HCT116 (cell line): ENCODE measurements at places on chromosomes 2 and 18. TPM values are rescaled to one million over a fixed set of nuclear protein-coding genes. Genes with fewer than 3 reads are reported as not detected.

- no peak for DNase-seq
Observed at GRCh38 chr2:12764075-12764730, 47.5 kb downstream of the TRIB2 start.

DNA sequence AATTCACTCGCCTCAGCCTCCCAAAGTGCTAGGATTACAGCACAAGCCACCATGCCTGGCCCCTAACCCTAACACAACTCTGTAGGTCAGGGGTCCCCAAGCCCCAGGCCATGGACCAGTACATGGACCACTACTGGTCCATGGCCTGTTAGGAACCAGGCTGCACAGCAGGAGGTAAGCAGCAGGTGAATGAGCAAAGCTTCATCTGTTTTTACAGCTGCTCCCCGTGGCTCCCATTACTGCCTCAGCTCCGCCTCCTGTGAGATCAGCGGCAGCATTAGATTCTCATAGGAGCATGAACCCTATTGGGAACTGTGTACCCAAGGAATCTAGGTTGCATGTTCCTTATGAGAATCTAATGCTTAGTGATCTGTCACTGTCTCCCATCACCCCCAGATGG lies 201.7 kb downstream of the NRP2 start:
- DNase-seq, result no peak

GRCh38 chr2:151306621-151307020 lies 17.2 kb upstream of the NMI start:
- no peak for DNase-seq

- no peak for DNase-seq
Observed at GRCh38 chr2:68414876-68415275, 49.8 kb downstream of the PLEK start.

Gene CD8B2
- not detected for total RNA-seq

Gene GALNT13
- total RNA-seq, result 0.44 TPM

Gene GPR35
- 4.2 TPM for total RNA-seq

Gene SCYGR6
- total RNA-seq, result not detected

Gene COLEC11
- total RNA-seq, result 0.15 TPM

Gene TOGARAM2
- 0.76 TPM for total RNA-seq

Gene SLC30A3
- 20.5 TPM for total RNA-seq

Gene GPBAR1
- total RNA-seq, result 0.27 TPM

Gene ZAP70
- total RNA-seq, result 0.91 TPM

Gene CHCHD5
- 49.8 TPM for total RNA-seq
